ENCODE measurements at places on chromosomes 12 and 14.
A peak's percentile ranks its signal among the peaks of the same experiment; 100 is the strongest.

- DNase-seq: no peak
These were observed 29.9 kb upstream of the SLC38A2 start for GRCh38 chr12:46402451-46402850.

- no peak for DNase-seq
These were observed 7.8 kb downstream of the ARHGEF25 start for GRCh38 chr12:57618966-57619433.

DNA sequence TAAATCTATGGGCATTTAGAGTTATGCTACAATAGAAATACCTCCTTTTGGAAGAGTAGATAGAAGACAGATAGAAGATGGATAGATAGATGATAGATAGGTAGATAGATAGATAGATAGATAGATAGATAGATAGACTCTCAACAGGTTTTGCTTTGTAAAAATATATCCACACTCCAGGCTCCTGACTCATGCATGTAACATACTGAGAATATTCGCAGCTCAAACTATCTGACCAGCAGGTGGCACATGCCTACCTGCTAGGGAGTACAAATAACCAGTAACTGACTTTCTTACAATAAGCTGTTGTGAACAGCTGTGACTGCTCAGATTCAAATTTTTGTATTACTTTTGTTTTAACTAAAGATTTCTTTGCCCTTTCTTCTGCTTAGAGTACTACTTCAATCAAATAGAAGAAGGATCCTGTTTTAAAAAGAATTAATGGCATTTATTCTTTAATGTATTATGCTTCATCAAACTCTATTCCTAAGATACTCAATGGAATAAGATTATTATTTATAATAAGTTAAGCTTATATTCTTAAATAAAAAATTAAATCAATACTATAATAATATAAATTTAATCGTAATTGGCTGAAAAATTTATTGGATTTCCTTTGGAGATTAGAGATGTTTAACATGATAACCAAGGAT, 15.8 kb upstream of the CPNE8 start:
- no peak for DNase-seq

DNA sequence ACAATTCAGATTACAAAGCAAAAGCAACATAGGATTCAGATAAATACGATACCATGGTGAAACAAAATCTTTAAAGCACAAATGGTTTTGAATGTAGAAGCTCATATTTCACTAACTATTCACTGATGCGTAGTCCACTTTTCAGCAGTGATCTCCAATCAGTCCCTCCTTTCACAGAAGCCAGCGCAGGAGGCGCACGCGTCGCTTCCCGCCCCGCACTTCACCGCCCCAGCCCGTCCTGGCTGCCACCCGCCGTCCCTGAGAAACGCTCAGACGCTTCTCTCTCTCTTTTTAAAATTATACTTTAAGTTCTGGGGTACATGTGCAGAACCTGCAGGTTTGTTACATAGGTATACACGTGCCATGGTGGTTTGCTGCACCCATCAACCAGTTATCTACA, 19.8 kb upstream of the CHFR start:
- no peak for DNase-seq

- DNase-seq: no peak
These were observed 9.8 kb downstream of the GARIN2 start for GRCh38 chr14:67199016-67199415.

DNA sequence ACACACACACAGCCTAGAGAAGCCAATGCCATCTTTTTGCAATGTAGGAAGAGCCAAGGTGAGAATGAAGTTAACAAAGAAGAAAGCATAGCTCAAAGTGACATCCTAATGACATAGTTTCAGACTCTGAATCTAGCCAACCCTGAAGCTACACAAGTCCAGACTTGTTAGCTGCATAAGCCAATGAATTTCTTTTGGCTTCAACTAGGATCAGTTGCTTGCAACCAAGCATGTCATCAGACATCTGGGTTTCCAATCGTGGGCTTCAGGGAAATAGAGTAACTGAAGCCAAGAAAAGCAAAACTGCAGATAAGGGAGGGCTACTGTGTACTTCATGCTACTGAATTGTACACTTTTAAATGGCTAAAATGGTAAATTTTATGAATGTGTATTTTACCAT, 4.4 kb upstream of the GPHN start:
- no peak for DNase-seq

DNA sequence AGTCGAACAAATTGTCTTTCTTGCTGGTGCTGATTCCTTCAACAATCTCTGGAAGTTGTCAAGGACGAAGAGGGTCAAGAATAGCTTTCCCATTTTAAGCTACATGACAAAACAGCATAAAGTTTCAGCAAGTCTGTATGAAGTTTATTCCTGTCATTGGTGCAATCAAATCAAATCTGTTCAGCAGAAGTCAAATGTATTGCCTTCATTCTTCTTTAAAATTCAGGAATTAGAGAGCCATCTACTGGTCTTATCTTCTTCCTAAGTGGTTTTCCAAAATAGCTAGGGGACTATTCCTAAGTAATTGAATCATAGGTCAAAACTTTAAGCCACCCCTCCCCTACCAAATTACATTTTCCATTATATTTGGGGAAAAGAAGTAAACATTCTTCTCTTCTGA, 990.2 kb downstream of the GALC start:
- DNase-seq: no peak

- DNase-seq: no peak
These were observed 104.3 kb upstream of the DACT1 start for GRCh38 chr14:58533446-58533845.

DNA sequence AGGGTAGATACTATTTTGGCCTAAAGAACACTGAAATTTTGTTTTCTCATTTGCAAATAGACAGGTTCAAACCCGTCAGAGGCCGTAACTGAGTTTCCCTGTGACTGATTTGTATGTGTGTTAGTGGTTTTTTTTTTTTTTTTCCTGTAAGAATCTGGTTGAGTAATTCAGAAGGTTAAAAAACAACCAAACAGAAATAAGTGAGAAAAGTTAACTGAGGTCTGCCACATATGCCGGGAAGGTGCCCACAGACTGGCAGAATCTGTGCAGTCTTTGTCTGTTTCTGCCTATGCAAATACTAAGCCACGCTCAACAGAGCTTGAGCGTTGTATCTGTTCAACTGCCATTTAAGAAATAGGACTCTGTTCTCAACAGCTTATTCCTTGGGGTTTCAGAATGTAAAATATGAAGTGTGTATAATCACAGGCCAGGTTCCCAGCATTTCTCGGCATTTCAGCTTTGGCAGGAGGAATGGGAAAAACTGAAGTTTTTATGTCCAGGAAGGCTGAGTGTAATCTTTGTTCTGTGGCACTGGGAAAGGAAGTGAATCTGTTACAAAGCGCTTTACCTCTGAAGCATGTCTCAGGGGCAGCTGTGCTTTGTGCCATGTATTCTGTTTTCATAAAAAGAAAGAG, 181.9 kb downstream of the PRKCH start:
- DNase-seq: peak; percentile 30

DNA sequence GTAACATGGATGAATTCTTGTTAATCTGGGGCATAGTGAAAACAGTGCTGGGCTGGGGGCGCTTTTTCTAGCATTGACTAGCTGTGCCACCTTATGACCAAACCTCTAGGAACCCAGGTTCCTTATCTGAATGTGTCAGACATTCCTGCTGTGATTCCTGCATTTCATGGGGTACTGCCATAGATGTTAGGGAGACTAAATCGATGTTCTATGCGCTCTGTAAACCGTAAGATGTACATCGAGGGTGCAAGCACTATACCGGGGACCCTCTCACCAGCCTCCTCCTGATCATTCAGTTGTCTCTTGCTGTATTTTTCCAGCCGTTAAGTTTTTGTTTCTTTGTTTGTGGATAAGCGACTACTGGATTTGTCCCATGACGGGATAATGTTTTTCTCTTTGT, 170.9 kb upstream of the PARP11 start:
- no peak for DNase-seq

- DNase-seq: peak; percentile 48
These were observed at the start of gene LRP1 for GRCh38 chr12:57127726-57128518. TSS of gene LRP1 (plus strand) at chr12:57128483. CDS start at chr12:57128965, 482 bp downstream.

- no peak for DNase-seq
These were observed 424.8 kb downstream of the DIO2 start for GRCh38 chr14:79786522-79786921.

- no peak for DNase-seq
These were observed 34.1 kb downstream of the NOC4L start for GRCh38 chr12:132178316-132178715.

- DNase-seq: no peak
These were observed 27.9 kb upstream of the EID3 start for GRCh38 chr12:104275689-104276088.

- no peak for DNase-seq
These were observed 77.1 kb upstream of the BCAT1 start for GRCh38 chr12:25025951-25026490.

- DNase-seq: no peak
These were observed 1.9 kb downstream of the BCL7A start for GRCh38 chr12:122023339-122024131.

DNA sequence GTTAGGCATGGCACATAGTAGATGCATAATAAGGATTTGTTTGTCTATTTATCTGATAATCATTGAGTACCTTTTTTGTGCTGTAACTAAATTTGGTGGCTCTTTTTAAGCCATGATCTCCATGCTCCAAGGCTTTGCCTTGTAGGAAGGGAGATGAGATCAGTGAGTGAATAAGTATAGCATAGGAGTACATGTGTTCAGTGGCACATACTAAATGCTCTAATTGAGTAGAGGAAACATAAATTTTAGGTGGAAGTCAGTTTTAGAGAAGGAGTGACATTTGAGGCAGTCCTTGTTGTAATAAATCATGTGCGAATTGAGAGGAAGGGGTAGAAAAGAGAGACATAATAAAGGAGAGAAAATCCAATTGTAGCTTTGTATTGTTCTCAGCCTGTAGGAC, 482.6 kb downstream of the NRXN3 start:
- no peak for DNase-seq

GRCh38 chr12:106841510-106842302, 67.2 kb downstream of the RIC8B start:
- no peak for DNase-seq

DNA sequence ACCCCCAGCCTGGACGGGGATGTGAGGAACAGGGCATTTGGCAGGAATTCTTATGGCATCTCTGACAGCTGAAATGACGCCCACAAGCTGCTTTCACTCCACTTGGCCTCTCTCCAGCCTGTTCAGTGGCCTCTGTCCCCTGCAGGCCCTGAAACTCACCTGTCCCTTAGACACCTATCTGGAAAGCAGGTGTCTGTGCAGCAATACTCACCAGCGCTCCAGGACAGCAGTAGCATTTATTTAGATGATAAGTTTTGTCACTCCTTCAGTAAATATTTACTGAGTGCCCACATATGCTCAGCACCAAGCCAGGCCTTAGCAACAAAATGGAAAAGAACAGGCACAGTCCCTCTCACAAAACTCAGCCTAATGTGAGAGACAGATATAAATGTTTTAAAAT, 311.1 kb upstream of the FKBP4 start:
- no peak for DNase-seq

DNA sequence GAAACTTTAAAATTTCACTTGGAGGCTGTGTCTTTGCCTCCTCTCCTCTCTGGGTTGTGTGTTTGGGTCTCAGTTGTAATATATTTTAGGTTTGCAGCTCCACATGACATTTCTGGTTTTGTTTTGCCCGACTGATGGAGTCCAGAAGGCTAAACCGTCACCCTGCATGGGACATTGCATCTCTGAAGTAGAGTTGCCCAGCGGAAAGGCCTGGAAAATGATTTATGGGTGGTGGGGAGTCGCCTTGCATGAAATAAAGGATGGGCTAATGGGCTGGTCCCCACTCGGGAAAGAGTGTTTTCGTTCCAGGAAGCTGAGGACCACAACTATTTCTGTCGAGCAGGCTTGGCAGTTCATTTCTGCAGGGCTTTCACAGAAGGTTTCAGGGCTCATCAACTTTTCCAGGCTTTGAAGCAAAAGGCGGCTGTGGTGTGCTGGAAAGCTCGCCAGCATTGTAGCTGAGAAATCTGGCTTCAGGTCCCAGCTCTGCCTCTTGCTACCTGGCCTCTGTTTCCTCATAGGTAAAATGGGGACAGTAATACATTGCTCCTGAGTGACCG, 74.8 kb upstream of the GSC start:
- no peak for DNase-seq

DNA sequence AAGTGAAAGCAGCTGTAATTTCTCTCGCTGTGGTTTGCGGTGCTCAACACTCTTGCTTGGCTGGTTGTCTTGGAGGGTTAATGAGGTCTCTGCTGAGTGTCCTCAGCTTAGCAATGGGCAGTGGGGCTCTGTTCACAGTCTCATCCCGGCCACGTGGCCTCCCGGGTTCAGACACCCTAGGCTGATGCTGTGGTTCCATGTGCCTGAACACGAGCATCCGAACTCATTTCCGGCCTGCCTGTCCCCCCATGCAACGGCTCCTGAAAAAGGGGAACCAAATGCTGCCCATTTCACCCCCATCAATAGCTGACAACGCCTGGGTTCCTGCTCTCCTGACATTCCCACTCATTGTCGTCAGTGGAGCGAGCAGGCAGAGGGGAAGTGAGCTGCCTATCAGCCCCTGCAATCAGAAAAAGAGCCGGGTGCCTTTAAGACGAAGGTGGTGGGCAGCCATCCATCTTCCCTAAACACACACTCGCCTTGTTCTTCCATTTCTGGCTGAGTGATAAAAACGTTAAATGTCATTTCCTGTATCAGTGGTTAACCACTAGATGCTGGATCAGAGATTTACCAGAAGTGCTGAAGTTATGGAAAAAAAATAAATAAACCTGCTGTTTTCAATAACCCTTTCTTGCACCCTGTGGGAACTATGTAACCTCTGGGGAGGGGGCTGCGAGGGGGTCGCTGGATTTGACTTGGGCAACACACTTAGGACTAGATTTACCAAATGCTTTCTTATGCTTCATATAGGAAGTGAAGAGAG, 60.3 kb upstream of the BCL2L14 start:
- no peak for DNase-seq

- no peak for DNase-seq
These were observed 2.9 kb upstream of the RTL1 start for GRCh38 chr14:100906420-100906819.

DNA sequence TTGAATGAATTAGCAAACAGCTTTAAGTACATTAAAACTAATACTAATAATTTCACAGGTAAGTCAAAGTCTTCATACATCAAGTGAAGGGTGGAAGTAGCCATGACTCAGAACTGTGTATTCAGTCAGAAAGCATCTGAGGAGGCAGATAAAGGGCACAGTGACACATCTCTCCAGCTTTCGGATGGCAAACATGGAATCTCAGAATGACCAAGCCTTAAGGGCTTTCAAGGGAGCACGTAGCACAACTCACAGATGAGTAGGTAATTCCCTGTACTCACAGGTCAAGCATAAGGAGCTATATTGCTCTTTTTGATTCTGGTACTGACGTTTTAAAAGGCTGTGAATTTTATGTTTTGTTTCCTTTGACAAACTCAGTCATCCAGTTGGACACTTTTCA, 56.0 kb downstream of the MDGA2 start:
- DNase-seq: no peak

GRCh38 chr14:55605793-55606192, 25.8 kb downstream of the KTN1 start:
- no peak for DNase-seq

GRCh38 chr14:54778618-54779345, 123.8 kb downstream of the GCH1 start:
- no peak for DNase-seq

GRCh38 chr12:46224386-46224785, 44.5 kb downstream of the SLC38A1 start:
- no peak for DNase-seq

GRCh38 chr14:92980866-92981265, 57.9 kb downstream of the CHGA start:
- no peak for DNase-seq
